ENCODE measurements at places on chromosomes 12 and 14.

GRCh38 chr12:92068459-92068858 lies 77.2 kb downstream of the BTG1 start:
- DNase-seq: peak; percentile 25

DNA sequence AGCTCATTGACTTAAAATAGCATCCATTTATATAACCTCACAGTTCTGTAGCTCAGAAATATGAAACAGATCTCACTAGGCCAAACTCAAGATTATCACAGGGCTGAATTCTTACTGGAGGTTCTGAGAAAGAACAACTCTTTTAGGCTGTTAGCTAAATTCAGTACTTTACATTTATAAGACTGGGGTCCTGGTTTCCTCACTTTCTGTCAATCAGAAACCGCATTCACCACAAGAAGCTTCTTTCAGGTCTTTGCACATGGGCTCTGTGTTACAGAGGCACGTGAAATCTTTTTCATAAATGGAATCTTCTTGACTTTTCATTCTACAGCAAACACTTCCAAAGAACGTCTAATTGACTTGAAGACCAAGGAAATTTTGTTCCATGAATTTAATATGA lies 876.3 kb upstream of the FOXG1 start:
- DNase-seq: no peak

DNA sequence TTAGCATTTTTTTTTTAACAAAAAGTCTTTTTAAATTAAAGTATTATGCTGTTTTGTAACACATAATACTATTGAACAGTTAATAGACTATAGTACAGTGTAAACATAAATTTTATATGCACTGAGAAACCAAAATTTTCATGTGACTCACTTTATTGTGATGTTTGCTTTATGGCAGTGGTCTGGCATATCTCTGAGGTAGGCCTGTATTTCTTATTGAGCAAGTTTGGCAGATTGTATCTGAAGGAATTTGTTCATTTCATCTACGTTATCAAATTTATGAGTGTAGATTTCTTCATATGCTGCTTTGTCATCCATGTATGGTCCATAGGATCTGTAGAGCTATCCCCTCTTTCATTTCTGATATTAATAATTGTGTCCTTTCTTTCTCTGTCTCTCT lies 78.8 kb upstream of the PDE3A start:
- no peak for DNase-seq

DNA sequence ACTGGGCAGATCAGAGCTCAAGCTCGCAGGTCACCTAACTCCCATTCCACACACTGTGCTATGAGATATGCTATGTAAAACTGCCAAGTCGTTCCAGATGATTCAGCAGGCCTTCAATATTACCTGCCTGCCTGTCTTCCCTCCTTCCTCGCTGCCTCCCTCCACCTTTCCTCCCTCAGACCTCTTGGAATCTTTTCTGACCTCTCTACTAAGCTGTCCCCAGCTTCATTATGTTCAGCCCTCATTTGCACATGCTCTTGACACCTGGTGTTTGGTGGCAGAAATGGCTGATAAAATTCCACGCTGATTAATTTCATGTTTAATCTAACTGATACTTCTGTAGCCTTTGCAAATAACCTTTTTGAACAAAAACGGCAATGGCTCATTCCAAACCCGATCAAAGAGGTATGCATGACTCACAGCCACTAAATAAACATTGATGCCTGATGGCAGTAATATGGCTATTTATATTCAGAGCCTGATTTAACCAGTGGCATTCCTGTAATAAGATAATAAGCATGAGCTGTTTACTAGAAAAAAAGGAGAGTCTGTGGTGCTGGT lies 130.8 kb upstream of the EGLN3 start:
- DNase-seq: peak; percentile 45

DNA sequence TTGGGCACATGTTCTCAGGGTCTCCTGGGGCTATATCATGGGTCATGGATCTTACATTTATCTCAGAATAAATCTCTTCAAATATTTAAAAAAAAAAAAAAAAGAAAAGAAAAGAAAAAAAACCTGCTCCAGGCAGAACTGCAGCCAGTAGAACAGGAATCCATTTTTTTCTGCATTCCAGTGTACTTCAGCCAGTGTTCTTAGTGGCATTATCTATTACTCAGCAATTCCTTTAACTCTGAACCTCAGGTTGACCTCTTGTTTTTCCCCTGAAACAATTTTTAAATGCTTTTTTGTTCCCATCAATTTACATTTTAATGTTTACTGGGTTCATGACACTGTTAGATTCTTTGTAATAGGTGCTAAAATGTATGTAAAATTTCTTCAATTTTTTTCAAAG lies 66.7 kb upstream of the STXBP6 start:
- DNase-seq: no peak

DNA sequence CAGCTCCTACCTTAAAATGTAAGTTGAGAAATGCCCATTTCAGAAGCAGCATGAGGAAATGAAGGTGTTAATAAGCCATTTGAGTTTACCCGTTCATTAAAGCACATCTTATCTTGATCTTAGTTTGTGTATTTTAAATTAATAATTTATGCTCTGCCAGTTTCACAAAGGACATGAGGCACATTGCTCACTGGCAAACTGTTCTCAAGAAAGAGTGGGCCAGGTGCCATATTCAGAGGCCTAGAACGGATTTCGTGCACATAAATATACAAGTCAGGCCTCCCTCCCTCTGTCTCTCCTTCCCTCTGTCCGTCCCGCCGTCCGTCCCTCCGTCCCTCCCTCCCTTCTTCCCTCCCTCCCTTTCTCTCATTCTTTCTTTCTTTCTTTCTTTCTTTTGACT lies 29.5 kb downstream of the CPM start:
- no peak for DNase-seq

- no peak for DNase-seq
Observed at GRCh38 chr12:46494424-46494823, 121.9 kb upstream of the SLC38A2 start.

- DNase-seq: no peak
Observed at GRCh38 chr12:28192125-28192524, 1.9 kb downstream of the CCDC91 start.

DNA sequence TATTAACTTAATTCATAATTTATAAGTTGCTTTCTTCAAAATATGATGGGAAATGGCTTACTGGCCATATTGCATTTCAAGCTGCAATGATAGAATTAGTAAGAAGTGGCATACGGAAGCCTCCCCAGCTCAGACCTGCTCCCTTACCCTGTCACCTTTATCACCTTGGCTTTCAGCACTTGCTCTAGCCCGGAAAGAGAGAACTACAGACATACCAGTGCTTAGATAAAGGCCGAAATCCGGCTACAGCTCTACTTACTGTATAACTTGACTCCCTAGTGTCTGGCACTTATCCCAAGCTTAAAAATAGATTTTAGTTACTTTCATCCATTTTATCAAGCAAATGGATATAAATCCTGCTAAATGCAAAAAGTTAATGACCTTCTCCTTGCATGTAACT lies 42.5 kb downstream of the PKP2 start:
- DNase-seq: no peak

DNA sequence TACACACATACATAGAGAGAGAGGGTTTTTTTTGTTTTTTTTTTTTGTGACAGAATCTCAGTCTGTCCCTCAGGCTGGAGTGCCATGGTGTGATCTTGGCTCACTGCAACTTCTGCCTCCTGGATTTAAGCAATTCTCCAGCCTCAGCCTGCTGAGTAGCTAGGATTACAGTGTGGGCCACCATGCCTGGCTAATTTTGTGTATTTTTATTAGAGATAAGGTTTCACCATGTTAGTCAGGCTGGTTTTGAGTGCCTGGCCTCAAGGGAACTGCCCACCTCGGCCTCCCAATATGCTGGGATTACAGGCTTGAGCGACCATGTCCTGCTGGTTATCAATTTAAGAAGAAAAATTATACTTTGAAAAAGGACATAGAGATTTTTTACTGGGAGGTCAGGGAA lies 710.6 kb downstream of the SLC6A15 start:
- DNase-seq: no peak

GRCh38 chr14:74947353-74948227 lies 7.8 kb downstream of the PGF start:
- DNase-seq: no peak

GRCh38 chr14:21163871-21164291 lies 8.0 kb upstream of the OR5AU1 start:
- DNase-seq: no peak

DNA sequence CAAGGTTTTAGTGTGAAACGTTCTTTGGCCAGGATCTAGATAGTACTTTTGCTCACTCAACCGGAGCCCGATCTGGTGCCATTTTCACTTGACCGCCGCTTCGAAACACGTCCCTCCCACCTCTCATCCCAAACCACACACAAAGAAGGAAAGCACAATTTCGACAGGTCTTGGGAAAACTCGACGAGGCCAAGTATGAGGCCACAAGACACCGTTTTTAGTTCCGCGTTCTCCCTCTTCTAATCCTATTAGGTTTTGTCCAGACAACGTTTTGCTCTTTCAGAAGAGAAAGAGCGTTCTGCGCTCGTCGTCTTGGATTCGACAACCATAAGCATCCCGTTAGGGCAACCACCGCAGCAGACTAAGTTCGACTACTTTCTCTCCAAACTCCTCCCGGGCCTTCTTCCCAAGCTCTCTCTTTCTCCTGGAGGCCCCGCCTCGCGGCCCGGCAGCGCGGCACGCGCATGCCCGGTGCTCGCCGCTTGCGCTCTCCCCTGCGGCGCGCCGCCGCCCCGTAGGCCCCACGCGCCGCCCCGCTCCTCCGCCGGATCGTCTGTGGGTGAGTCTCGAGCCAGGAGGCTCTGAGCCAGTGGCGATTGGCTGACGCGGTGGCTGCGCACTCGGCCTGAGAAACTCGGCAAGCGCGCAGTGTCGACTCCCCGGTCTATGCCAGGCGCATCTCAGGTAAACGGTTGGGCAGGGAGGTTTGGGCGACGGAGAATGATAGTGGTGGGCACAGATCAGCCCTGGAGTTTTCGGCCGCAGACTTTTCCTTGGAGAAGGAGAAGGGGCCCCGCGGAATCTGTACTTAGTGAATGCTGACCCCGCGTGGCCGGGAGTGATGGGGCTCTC lies at the start of gene MIPOL1:
MIPOL1 (plus strand) TSS at position 517 of the 852 bp plus-strand sequence. CDS start 49,952 bp downstream, outside the sequence.
- DNase-seq: peak; percentile 82

DNA sequence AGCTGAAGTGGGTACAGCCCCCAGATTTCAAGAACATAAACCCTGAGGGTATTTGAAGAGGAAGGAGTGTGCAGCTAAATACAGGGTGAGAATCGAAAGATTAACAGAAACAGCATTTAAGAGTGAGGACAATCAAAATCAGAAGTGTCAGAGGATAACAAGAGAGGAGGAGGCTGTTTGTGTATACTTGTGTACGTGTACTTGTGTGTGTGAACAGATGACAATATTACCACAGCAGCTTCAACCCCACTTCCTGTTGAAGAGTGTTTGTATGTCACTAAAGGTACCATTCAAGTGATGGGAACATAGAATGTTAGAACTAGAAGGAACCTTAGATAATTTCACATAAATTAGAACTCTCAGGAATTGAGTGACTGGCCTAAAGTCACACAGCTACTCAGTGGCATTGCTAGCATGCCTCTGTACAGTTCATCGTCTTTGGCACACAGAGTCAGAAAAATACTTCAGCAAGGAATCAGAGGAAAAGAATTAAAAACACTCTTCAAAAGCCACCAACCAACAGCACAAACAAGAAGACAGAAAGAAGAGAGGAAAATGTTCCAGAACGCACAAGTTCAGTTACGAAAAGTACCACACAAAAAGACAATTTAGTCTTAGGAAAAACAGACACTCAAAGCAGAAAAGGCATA lies 164.3 kb upstream of the BCL2L14 start:
- no peak for DNase-seq

DNA sequence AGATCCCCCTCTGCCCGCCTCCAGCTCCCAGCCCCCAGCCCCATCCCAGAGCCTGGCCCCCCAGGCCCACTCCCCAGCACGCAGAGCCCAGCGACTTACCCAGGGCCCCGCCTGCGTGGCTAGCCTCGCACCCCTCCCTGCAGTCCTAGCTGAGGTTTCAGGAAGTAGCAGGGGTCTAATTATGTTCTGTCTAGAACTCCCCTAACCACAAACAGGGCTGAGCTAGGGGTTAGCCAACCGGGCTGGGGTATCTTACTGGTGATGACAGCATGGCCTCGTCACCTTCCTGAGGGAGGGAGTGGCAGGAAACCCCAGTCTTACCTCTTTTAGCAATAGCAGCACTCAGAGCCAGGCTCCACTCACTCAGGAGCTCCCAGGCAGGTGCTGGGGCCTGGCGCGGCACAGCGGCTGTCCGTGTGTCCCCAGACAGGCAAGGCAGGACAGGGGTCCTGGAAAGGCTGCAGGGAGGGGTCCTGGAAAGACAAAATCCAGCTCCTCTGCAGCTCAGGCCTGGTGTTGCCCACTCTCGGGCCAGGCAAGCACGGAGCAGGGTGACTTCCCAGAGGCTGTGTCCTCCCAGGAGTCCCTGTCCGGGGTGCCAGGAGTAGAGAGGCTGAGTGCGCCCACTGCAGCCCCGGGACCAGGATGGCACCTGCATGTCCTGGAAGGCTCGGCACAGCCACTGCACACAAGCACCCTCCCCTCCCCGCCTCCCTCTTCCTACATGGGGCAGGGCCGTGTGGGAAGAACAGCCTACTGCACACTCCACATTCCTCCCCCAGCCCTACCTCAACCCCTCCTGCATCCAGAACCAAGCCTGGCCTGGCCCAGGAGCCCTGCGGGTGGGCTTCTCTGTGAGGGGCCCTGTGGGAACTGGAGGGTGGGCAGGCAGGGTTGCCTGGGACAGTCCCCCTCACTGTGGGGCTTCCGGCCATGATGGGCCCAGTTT lies at the start of gene GPR132:
GPR132 (minus strand) TSS at position 151 of the 949 bp plus-strand sequence. CDS start 10,010 bp downstream, outside the sequence.
- no peak for DNase-seq

DNA sequence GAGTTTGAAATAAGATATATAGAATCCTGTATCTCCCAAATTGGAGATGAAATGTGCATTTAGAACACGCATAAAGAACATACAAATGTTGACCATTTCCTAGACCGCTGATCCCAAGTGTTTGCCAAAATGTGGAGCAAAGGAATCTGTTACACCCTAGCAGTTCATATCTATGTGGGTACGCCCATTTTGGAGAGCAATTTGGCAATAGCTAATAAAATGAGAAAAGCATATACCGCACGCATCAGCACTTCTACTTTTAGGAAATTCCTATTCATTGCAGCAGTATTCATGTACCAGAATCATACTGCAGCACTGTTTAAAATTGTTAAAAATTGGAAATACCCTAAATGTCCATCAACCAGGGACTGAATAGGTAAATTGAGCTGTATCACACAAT lies 937.8 kb downstream of the BCL11B start:
- DNase-seq: no peak

GRCh38 chr12:54740882-54741281 lies 92.7 kb upstream of the DCD start:
- DNase-seq: no peak

DNA sequence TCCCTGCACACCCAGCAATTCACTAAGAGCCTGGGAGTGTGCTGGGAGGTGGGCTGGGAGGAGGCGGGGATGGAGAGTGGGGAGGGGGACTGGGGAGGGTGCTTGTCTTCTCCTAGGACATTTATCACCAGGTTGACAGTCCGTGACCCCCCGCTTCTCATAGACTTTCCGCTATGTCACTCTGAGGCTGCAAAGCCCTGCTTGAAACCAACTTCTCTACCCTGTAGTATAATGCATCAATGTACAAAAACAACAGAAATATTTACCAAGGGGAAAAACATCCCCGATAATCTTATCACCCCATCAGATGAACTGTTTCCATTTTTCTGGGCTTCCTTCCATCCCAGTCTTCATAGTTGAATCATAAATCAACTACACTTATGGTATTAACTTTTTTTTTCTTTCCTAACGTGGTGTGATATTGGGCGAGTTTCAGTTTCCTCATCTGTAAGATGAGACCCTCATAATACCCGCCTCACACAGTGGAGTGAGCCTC lies 28.6 kb upstream of the BATF start:
- DNase-seq: no peak

All from NCI-H526 (cell line).